ENCODE measurements at places on chromosomes 12 and 14.

- no peak for DNase-seq
Measured at GRCh38 chr12:22578328-22578727, 34.0 kb upstream of the C2CD5 start.

GRCh38 chr12:81800298-81801148 is 41.4 kb upstream of the PPFIA2 start:
- no peak for DNase-seq

- DNase-seq, result no peak
Measured at GRCh38 chr12:99498756-99499155, 148.8 kb upstream of the GARIN6 start.

DNA sequence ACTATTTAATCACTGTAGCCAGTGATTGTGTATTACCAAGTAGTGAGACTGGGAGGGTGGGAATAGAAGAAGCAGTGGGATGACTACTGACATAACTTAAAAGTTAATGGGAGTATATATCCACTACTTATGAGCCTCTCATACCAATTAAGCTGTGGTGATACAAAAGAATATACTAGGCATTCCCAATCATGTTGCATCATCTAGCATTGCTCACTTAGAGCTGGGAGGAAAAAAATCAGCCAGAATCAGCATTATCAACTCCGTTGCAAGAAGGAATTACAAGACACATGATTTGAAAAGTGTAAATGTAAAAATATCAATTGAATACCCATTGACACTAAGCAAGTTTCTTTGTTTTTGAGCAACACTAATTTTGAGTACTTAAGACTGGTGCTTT is 745 bp upstream of the PPP1R36 start:
- no peak for DNase-seq

GRCh38 chr14:64581363-64581762 is 31.6 kb downstream of the PPP1R36 start:
- DNase-seq, result no peak

- no peak for DNase-seq
Measured at GRCh38 chr12:43241986-43242385, 310.0 kb downstream of the ADAMTS20 start.

GRCh38 chr12:96623155-96623554 is 133.8 kb downstream of the CFAP54 start:
- DNase-seq, result no peak

DNA sequence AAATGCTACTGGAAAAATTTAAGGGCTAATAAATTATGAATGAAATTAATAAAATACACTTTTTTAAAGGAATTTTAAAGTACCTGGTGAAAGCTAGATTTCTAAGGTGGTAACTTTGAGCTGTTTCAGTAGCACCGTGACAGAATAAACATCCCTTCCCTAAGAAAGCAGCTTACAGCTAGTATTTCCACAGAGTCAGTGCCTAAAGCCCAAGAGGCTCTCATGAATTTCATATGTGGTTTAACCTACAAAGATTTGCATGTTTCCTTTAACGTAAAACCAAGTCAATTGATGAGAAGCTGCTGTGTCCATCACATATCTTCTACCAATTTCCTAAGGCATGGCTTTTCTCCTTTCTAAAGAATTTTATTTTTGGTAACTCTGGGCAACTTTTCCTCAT is 56.8 kb downstream of the IFNG start:
- no peak for DNase-seq

GRCh38 chr12:101027200-101027599 is 182.8 kb downstream of the SLC5A8 start:
- no peak for DNase-seq

GRCh38 chr14:92988786-92989755 is 66.1 kb downstream of the CHGA start:
- DNase-seq, result no peak

DNA sequence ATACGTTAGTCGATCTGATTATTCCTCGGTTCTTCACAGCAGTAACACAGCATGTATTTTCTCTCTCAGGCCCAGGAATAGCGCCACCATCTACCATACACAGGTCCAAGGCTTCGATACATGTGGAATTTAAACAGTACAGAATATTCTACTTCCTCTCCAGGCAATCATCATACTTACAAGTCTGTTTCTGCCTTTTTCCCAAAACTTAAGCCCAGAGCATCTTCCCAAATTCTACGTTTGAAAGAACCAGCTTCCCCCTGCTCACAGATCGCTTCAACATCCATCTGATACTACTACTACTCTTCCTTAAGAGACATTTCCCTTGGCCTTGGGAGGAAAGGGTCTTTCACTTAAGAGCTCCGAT is 626 bp downstream of the TXNDC16 start:
- DNase-seq, result no peak

DNA sequence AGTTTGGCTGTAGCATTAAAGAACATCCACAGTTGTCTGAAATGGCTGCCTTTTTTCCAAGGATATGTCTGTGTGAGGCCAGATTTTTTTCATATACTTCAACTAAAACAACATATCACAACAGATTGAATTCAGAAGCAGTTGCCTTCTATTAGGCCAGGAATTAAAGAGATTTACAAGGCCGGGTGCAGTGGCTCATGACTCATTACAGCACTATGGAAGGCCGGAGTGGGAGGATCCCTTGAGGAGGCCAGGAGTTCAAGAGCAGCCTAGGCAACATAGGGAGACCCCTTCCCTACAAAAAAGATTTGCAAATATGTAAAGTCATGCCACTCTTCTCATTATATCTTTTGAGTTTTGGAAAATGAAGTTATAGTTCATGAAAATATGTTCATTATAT is 108.6 kb downstream of the KTN1 start:
- DNase-seq, result no peak

DNA sequence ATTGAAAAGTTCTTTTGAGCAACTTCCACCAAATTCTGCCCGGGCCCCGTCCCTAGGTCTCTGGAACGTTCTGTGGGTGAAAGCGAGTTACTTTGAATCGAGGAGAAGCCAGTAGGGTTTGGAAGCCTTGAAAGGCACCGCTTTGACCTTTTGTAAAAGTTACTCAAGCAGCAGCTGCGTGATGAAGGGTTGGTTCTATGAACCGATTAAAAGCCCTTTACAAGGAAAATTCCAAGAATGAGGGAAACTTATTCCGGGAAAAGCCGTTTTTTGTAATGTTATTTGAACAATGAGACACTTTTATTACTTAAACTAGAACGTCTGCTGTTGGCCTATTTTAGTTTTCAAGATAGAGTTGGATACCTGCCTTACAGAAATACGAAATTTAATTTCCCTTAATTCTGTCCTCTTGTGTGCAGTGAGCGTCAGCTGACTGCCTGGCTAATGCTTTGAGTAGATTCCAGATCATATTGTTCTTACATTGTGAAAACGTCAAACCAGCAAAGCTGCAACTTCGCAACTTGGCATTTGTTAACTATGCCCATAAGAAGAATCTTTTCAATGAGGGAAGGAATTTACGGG is 906 bp downstream of the LARP4 start:
- no peak for DNase-seq

GRCh38 chr12:130195776-130196175 is 33.5 kb downstream of the FZD10 start:
- DNase-seq, result no peak

DNA sequence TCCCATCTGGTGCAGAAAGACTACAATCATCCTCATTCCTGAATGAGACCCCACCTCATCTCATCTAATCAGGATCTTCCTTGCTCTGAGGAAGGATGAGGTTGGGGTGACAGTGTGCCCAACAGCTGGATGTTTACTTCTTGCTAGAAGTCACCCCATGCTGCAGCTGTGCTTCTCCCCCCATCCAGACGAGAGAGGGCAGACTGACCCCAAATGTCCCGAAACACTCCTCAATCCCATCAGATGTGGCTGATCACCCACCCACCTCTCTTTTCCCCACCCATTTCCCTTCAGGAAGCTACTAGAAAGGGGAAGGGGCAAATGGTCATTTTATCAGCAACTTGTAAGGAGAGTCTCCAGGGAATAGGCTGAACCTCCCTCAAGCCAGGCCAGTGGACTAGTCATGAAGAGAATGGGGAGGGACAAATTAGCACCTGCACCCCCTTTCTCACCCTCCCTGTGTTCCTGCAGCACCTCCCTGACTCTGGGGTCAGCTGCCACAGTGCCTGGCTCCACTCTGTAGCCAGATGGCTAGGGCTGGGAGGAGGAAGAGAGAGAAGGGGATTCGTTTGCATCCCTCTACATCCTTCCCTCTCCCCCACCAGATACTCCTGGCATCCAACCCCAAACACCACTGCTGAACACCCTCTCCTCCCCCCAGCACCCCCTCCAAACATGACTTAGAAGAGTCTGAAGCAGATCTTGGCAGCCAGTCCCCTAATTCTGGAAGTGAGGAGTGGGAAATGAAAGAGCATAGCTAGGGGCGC is 2.8 kb upstream of the BAZ2A start:
- no peak for DNase-seq

GRCh38 chr12:131357185-131357747 is 353.6 kb upstream of the SFSWAP start:
- DNase-seq, result no peak

GRCh38 chr12:98559666-98560065 is 33.8 kb upstream of the SLC25A3 start:
- DNase-seq, result no peak

DNA sequence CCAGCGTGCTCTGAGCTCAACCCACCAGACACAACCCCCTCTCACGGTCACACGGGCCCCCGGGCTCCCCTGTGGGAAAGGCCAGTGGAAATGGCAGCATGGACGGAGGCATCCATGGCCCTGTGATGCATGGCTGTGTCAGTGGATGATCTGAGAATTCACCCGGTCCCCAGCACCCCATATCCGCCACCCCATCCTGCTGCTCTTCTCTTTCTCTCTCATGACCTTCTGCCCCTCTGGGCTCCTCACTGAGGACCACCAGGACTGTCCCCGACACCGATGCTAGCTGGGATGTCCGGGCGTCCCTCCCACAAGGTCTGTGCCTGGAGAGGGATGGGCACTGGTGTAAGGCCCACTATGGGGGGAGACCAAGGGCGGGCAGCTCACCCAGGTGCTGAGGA is 282.2 kb downstream of the ADGRD1 start:
- no peak for DNase-seq

DNA sequence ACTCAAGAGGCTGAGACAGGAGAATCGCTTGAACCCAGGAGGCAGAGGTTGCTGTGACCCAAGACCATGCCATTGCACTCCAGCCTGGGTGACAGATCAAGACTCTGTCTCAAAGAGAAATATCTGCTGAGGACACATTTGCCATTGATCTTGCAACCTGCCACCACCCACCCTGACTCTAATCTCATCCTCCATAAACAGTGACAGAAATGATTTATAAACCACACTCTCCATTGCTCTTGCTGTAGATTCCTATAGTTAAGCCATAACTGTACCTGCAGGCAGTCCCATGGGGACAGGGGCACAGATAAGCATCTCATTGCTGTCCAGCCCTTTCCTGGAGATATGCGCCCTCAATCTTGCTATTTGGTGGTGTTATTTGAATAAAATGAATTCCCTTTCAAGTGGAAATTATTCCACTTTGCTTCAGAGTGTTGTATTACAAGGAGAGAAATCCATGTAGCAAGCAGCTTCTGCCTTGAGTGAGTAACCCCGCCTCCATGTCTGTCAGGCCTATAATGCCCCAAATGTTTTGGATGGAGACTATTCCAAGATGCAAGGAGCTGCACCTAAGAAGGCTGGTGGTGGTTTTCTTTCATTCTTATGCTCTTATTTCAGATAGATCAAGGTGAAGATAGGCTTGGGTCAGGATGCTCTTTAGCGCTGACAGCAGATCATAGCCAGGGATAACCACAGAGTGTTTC is 3.0 kb upstream of the ZDHHC22 start:
- DNase-seq, result no peak

Measured in activated T-cell treated with anti-CD3 and anti-CD28 coated beads, Interleukin-2, amount 50 U/mL, for 72 hours (primary cell).